EH (cell line): ENCODE measurements at places on chromosomes 3 and 15.

- DNase-seq = peak; percentile 69
Observed at GRCh38 chr3:33636125-33636850, 81.8 kb downstream of the CLASP2 start.

DNA sequence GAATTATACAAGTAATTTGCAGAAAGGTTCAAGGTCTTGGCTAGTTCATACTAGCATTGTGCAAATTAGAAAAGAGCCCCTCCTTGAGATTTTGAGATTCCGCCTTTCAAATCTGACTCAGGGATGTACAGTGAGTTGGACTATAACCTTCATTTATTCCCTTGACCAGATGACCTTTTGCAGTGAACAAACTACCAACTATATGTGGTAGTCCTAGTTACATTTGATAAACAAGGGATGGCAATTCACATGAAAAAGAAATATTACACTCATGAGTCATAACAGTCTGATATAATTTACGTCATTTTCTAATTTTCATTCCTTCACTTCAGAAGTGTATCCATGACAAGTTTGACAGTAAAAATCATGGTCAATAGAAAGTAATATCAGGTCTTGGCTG, 860.4 kb downstream of the ROBO1 start:
- peak; percentile 23 for DNase-seq

GRCh38 chr3:53748512-53749271, 97.5 kb downstream of the CHDH start:
- no peak for DNase-seq

GRCh38 chr3:5390936-5391625, 203.6 kb downstream of the EDEM1 start:
- no peak for DNase-seq

DNA sequence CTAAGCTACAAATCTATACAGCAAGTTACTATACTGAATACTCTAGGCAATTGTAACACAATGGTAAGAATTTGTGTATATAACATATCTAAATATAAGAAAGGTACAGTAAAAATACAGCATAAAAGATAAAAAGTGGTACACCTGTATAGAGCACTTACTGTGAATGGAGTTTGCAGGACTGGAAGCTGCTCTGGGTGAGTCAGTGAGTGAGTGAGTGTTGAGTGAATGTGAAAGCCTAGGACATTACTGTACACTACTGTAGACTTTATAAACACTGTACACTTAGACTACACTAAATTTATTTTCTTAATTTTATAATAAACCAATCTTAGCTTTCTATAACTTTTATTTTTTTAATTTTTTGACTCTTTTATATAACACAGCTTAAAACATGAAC, 123.1 kb downstream of the ZMAT3 start:
- DNase-seq = no peak
